ENCODE measurements at places on chromosomes 1 and 21. TPM values are rescaled to one million over a fixed set of nuclear protein-coding genes. Genes with fewer than 3 reads are reported as not detected.
A peak's percentile ranks its signal among the peaks of the same experiment; 100 is the strongest.

The SPRR1B gene
- not detected for total RNA-seq

The SLC2A1 gene
- 361 TPM for total RNA-seq

The SPATA45 gene
- total RNA-seq, result not detected

The RWDD3 gene
- 13.6 TPM for total RNA-seq

The GUCA2A gene
- total RNA-seq, result not detected

The C4BPA gene
- total RNA-seq, result not detected

The HAPLN2 gene
- not detected for total RNA-seq

The CHIT1 gene
- not detected for total RNA-seq

The CHD5 gene
- total RNA-seq, result 0.25 TPM

The NFIA gene
- 3.4 TPM for total RNA-seq

The VCAM1 gene
- total RNA-seq, result 1.4 TPM

The FAM110D gene
- total RNA-seq, result 0.63 TPM

The RIMKLA gene
- not detected for total RNA-seq

The HNRNPCL1 gene
- total RNA-seq, result not detected

The GNAT2 gene
- total RNA-seq, result not detected

GRCh38 chr21:32094804-32095203 lies 184.0 kb downstream of the MIS18A start:
- peak; percentile 62 for DNase-seq

- no peak for DNase-seq
These were observed 273.8 kb upstream of the ESRRG start for GRCh38 chr1:216997069-216997468.

DNA sequence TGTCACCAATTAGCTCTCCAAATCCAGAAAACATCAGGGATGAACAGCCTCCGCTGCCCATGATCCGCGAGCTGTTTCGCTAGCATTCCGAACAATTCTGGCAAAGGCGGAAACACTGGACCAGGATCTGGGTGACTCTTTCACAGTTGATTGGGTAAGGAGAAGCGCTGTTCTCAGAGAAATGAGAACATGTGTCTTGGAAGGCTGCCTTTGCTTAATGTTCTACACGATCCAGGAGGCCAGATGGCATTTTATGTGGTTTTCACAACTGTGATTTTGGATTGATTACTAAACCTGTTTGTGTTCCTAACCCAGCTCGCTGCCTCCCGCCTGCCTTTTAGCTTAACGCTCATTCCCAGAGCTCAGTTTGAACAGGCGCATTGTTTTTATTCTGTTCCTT lies 144.0 kb downstream of the KIF26B start:
- DNase-seq, result peak; percentile 91

- peak; percentile 99 for DNase-seq
These were observed 31.1 kb downstream of the EEIG2 start for GRCh38 chr1:108590957-108591356.

DNA sequence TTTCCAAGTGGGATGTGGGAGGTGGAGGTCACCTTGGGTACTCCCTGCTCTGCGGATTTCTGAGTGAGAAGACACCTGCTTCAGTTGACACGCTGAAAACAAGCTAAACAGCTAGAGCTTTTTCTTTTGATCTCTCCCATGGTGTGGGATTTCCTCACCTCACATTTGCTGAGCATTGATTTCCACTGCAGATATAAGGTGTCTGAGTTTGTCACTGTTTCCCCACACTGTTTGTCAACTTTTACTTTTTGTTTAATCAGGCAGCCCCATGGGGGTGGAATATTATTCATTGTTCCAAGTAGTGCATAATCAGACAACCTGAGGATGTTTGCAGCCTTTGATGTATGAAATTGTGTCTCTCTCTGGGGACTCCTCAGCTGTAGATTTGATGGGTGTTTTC lies 49.5 kb downstream of the FASLG start:
- DNase-seq, result no peak

GRCh38 chr1:221815660-221816059 lies 73.8 kb upstream of the DUSP10 start:
- no peak for DNase-seq

GRCh38 chr1:209457401-209458125 lies 126.0 kb upstream of the CAMK1G start:
- no peak for DNase-seq

DNA sequence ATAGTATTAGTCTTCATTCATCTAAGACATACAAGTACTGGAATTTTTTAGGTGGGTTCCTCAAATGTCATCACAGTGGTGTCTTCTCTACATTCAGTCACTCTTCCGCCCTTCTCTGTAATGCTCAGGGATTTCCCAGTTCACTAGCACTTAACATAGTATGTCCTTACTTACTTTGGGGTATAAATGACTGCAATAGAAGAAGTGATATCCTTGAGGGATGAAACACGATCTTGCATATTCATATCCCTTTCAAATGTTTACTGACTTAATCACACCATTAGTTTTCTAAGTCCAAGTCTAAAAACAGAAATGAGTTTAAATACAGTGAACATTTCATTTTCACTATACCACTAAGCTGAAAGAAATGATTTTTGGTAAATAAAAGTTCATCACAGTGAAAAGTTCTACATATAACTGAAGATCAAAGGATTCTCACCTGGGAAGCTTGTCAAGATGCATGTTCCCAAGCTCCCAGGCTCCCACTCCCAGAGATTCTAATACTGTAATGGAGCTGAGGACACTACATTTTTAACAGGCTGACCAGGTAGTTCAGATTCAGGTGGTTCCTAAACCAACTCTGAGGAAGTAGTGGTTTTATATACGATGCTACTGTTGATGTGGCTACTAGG lies 29.7 kb downstream of the MRPL39 start:
- no peak for DNase-seq

DNA sequence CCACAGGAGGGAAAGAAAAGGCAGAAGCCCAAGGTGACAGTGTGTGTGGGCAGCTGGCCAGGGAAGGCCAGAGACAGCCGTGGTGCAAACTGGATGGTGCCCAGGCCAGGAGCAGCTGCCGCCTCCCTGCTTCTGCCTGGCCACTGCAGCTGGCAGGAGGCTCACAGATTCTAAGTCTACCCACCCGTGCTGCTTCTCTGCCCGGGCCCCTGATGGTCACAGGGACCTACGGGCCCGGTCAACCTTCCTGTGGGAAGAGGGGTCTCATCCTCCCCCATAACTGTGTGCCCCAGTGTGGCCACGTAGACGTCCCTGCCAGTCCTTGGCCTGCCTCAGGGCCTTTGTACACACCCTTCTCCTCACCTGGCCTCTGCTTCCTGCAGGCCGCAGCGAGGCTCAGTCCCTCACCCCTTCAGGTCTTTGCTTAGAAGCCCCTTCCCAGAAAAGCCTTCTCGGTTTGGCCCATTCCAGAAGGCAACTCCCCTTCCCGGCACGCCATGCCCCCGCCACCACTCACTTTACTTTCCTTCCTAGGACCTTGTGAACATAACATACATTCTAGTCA lies 192.6 kb upstream of the AJAP1 start:
- no peak for DNase-seq

DNA sequence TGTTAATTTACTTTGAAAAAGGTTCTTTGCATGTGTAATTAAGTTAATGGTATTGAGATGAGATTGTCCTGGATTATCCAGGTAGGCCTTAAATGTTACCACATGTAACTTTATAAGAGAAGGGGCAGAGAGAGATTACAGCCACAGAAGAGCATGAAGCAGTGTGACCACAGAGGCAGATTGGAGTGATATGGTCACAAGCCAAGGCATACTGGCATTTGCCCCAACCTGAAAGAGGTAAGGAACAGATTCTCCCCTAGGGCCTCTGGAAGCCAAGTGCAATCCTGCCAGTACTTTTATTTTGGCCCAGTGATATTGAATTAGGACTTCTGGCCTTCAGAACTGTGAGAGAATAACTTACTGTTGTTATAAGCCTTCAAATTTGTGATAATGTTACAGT lies 23.0 kb downstream of the RNF2 start:
- DNase-seq, result no peak

GRCh38 chr1:157233131-157233530 lies 94.9 kb upstream of the ETV3 start:
- no peak for DNase-seq

DNA sequence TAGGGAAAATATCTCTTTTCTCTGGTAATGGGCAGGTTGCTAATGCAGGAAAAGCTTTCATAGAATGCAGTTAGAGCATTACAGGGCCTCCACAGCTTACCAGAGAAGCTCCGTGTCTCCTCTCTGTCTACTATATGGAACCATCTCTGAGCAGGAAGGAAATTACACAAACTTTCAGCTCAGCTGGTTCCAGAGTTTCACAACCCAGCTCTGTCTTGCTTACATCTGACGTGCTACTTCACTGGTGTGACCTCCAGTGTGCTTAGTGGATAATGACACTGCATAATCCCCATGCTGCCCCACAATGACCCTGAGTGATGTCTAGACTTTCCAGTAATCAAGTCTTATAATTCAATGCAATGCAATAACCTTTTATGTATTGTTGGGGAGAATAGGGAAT lies 4.3 kb upstream of the FGGY start:
- peak; percentile 80 for DNase-seq

- no peak for DNase-seq
These were observed 30.0 kb downstream of the LRRC3 start for GRCh38 chr21:44485254-44485793.

GRCh38 chr21:45050797-45051489 lies 23.4 kb upstream of the ADARB1 start:
- peak; percentile 97 for DNase-seq

DNA sequence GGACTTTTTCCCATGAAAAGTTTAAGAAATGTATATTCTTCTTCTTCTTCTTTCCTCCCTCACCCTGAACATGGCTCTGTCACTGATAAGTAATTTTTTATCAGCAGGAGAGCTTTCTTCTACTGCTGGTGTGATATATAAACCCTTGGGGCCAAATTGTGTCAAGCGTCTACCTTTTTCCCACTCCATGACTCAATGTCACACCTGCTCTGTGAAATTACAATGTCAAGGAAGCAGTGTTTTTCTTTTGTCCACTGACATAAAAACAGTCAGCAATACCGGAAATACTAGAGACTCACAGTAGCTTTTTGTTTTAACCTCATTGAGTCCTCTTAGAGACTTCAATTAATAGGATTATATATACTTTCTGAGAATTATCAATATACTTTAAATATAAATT lies 416.2 kb upstream of the ADGRL4 start:
- DNase-seq, result no peak

DNA sequence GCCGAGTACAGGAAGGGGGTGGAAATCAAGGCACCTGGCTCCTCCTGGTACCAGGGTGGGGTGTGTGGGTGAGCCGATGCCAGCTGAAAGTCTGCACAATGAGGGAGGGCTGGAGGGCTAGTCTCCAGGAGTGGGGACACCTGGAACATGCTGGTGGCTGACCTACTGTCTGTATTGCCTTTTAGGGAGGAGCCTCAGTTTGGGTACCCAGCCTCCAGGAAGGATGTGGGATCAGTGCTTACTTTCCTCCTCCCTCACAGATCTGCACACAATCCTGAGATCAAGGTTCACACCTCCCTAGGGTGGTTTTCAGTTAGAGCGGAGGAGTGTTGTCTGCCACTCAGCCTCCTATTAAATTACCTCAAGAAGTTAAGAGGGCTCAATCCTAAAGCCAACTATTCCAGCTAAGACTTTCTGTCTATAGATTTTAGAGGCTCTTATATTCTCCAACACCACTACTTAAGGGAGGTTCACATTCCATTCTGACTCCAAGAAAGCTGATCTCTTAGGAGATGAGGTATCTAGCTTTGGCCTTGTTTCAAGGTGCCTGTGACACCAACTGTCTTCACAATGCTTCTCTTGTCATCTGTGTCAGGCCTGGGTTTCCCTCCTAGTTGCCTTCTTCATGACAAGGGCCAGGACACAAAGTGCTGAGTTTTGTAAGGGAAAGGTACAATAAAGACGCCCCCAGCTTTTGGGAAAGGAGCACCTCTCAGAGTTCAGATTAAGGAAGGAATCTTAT lies 15.7 kb downstream of the SSR2 start:
- peak; percentile 23 for DNase-seq

DNA sequence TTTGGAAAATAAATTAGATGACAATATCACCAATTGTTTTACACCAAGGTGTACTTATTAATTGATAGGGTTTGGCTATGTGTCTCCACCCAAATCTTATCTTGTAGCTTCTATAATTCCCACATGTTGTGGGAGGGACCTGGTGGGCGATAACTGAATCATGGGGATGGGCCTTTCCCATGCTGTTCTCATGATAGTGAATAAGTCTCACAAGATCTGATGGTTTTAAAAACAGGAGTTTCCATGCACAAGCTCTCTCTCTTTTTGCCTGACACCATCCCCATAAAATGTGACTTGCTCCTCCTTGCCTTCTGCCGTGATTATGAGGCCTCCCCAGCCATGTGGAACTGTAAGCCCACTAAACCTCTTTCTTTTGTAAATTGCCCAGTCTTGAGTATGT lies 131.0 kb upstream of the LMO4 start:
- no peak for DNase-seq

- peak; percentile 57 for DNase-seq
These were observed 32.4 kb downstream of the PRMT2 start for GRCh38 chr21:46667741-46668380.

DNA sequence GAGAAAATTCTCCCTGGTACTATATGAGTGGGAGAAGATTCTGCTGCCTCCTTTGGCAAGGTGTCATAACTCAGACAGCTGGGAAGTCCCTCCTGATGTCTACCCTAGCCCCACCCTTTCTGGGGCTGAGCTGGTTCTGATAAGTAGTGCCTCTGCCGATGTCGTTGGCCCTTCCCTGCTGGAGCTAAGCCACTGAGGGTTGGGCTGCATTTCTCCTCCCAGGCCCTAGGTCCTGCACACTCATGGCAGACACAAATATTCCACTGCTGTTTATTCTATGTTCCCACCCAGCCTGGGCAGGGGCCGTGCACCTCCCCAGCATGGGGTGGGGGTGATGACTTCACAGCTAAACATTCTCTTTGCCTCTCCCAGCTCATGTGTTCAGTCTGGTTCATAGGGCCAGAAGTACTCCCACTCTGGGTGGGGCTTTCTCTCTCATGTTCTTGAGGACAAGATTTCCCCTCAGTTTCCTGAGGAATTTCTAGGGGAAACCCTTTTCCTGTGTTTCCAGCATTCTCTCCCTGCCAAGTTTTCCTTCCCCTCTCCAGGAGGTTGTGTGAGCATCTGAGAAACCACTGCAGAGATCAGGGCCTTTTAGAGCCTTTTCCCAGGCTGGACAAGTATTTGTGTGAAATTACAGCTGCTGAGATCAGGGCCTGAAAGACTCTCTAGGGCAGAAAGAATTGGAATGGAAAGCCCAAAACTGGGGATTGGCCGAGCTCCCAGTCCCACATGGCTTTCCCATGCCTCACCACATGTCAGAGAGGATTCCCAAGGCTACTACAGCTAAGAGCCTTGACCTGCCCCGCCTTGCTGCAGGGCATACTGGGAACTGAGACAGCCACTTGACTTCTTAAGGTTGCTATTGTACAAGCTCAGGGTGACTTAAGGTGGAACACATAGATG lies 66.2 kb downstream of the ATP2B4 start:
- peak; percentile 97 for DNase-seq

- DNase-seq, result peak; percentile 81
These were observed 3.0 kb downstream of the TRIM46 start for GRCh38 chr1:155176544-155177071.

- no peak for DNase-seq
These were observed 218.7 kb downstream of the PATJ start for GRCh38 chr1:61961009-61961408.

GRCh38 chr1:3473381-3473844 lies 18.9 kb downstream of the ARHGEF16 start:
- DNase-seq, result peak; percentile 91

- DNase-seq, result no peak
These were observed 21.1 kb downstream of the PLA2G4A start for GRCh38 chr1:186849826-186850225.

GRCh38 chr1:226223157-226223785 lies at the start of gene MIXL1:
Gene MIXL1, plus strand, starts transcription at chr1:226223664. Its CDS starts 18 bp downstream, at chr1:226223682.
- peak; percentile 23 for DNase-seq

Measured in GM23248 (cell line).